ENCODE measurements at places on chromosomes 2 and 18.

DNA sequence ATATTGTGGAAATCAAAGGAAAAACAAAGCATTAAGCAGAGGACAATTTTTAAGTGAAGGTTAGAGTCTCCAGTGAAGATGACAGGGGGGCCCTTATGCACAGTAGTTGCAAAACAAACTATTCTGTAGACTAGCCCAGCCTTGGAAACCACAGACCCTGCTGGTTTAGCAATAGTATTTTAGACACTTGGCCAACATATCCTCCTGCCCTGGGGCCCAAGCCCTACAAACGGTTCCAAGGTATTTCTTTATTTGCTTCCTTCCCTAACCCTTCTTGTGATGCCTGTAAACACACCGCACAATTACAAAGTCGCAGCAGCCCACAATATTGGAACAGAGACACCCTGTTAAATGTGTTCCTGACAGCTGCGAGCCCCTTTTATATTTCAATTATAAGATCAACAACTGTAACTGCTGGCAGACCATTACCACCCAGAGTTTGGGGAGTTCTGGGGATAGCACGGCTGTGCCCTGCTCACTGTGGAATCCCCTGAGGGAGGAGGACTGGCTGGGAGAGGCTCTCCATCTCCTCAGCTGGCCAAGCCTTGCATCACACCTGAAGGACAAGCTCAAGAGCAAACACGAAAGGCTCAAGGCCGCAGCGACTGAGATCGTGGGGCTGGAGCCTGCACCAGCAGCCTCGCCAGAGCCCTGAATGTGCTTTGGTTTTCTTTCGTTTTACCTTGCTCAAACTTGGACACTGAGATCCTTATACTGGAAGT, 282.2 kb upstream of the ATP5MC3 start:
- DNase-seq: no peak

DNA sequence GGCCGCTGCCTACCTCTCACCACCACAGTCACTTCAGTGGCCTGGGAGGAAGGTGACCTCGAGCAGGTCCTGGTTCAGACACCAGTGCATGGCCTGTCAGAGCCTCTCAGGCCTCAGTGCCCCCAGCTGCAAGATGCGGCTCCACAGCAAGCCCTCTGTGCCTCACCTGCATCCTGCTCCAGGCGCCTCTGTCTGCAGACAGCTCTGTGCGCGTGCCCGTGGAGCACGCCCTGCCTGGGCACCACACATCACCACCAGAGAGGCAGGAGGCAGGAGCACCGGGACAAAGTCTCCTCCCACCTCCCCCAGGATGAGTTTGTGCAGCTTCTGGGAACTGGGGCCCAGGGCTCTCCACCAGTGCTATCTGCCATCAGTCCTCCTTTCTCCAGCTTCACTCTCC, 98.7 kb downstream of the TFCP2L1 start:
- DNase-seq: no peak

DNA sequence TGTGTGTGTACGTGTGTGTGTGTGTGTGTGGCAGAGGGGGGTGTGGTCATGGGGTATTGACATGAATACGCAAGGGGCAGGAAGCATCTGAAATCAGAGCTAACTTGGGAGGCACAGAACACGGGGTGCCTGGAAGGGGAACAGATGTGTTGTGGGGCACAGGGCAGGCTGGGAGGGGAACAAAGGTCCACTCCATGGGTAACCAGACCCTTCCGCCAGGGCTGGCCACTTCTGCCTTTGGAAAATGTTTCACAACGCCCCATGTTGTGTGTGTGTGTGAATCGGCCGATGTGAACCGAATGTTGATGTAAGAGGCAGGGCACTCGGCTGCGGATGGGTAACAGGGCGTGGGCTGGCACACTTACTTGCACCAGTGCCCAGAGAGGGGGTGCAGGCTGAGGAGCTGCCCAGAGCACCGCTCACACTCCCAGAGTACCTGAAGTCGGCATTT, at the start of gene SLC11A1:
Gene SLC11A1 (plus strand): TSS at position 358 of the 451 bp plus-strand sequence. CDS start 96 bp downstream, outside the sequence.
- DNase-seq: no peak

DNA sequence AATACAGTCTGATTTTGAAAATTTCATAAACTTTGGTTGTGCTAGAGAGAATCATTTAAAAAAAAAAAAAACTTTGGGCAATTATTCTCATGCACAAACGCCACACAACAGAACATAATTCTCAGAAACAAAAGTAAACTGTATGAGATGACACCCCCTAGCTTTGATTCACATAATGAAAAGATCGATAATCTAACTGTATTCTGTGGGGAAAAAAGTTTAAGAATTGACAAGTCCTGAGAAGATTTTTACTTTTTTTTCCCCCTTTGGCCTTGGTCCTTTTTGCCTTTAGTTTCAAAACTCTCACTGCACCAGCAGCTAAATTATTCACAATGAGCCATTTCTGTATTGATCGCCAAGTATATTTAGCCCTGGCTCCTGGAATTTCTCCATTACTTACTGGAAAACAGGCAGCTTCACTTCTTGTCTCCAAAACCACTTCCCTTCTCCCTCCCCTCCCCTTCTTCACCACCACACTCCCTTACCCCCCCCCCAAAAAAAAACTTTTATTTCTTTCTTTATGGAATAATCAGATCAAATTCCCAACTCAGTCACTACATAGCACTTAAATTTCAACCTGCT, 2.0 kb downstream of the IKZF2 start:
- no peak for DNase-seq

- no peak for DNase-seq
Observed at GRCh38 chr18:24841536-24841935, 381.1 kb downstream of the HRH4 start.

DNA sequence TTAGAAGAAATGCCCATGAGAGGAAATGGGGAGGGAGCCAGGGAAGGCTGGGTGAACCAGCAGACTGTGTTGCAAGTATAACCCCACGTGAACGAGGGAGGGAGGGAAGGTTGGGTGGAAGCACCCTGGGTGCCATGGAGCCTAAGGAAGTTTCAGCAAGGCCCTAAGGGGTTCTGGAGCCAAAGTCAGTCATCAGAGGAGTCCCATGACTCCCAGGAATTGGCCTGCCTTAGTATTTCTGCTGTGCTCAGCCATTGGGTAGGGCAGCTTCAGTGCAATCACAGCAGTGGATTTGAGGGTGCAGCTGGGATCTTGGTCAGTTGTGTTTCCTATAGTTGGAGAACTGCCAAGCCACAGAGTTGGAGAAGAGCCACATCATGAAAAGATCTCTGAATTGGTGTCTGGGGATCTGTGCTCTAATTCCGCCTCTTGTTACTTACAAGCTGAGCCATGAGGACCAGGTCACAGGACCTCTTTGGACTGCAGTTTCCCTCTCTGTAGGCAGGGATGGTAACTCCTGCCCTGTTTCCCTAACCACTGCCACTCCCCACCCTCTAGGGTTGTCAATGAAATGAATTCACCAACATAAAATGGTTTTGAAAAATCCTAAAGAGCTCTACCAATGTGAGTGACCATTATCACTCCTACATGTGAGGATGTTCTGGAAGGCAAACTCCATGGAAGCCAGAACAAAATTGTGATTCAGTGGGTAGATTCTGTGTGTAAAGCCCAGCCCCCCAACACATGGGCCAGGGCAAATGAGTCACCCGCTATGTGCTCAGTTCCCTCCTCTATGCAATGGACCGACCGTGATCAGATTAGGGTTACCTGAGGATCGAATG, 108.9 kb downstream of the CLIP4 start:
- no peak for DNase-seq

GRCh38 chr2:191158747-191159146, 8.0 kb upstream of the STAT4 start:
- DNase-seq: no peak

DNA sequence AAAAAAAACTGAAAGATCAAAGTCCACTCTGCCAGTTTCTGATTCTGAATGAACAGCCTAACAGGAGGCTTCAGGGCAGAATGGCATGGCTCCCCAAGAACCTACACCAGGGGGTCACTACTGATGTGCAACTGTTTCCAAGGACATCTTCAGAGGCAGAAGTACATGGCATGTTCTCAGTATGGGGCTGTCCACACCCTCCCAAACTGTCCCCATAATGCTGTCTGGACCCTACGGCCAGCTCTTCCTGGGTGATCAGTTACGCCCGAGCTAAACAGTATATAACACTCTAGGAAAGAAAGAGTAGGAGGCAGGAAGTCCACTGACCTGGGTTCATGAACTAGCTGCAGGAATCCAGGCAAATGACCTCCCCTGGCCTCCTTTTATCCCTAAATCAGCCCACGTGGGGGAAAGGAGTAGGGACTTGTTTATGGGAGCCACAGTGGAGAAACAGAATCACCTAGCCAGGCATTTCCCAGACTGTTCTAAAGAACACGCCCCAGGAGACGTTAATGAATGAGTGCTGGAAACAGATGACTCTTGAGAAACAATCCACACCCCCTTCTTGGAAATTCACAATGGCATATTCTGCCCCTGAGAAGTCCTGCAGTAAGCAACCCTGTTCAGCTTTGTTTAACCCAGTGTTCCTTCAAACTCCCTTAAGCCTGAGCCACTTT, 2.5 kb downstream of the TMBIM1 start:
- no peak for DNase-seq

- no peak for DNase-seq
Observed at GRCh38 chr2:24512831-24513230, 21.8 kb downstream of the NCOA1 start.

GRCh38 chr18:3451989-3452749, 2.2 kb downstream of the TGIF1 start:
- peak; percentile 51 for DNase-seq

GRCh38 chr2:150264442-150264841, 223.0 kb downstream of the RND3 start:
- DNase-seq: no peak

DNA sequence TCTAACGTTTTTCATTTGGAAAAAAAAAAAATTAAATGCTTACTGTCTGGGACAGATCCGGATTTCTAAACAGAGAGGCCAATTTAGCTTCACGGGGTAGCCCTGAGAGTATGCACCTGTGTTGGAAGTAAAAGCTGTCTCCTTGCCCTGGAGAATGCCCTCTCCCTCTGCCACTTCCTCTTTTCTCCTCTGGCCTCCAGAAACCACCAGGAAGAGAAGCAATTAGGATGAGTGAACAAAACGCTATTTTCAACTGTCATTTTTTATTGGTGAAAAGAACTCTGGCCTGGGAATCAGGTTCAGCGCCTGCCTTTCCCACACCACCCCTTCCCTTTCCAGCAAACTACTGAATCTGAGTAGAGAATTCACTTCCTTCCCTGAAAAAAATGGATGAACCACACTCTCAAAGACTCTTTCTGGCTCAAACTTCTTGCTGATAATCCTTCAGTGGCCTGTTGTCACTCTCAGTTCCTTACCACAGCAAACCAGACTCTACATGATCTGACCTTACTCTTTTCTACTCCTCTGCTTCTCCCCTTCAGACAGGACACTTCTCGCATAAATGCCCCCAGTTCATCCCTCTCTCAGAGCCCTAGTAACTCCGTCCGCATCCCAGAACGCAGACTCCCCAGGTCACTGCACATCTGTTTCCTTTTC, 29.8 kb downstream of the KLF7 start:
- DNase-seq: no peak

DNA sequence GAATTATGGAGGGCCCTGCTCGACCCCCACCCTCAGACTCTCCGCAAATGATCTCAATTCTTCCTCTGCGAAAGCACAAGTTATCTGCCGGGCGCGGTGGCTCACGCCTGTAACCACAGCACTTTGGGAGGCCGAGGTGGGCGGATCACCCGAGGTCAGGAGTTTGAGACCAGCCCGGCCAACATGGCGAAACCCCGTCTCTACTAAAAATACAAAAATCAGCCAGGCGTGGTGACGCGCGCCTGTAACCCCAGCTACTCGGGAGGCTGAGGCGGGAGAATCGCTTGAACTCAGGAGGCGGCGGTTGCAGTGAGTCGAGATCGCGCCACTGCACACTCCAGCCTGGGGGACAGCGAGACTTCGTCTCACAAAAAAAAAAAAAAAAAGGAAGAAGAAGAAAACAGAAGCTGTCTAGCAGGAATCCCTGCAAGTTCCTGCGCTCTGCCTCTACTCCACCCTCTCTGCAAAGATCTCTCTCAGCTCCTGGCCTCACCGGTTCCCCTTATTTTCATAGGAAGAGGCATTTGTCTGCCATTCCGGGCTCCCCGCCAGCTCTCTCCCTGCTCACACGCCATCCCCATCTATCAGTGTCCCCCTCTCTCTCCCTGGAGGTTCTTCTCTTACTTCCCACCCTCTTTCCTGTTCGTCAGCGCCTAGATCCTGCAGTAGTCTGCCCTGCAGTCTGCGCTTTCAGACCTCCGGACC, 13.5 kb upstream of the COLEC12 start:
- no peak for DNase-seq

DNA sequence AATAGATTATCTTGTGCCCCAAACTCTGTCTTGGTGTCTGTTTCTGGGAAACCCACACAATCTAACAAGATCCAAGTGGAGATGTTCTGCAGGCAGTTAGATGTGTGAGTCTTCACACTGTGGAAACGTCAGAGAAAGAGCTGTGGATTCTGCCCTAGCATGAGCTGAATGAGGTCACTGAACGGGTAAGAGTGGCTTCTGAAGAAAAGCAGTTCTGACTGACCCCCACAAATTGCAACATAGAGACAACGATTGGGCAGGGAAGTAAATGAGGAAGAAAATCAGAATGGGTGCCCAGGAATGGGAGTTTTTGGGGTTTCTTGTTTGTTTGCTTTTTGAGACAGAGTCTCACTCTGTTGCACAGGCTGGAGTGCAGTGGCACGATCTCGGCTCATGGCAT, 12.9 kb upstream of the RPL37A start:
- no peak for DNase-seq

GRCh38 chr2:135004005-135004746, 43.1 kb downstream of the MAP3K19 start:
- DNase-seq: peak; percentile 77

- DNase-seq: no peak
Observed at GRCh38 chr18:34760444-34760843, 50.3 kb downstream of the DTNA start.

- DNase-seq: peak; percentile 24
Observed at GRCh38 chr2:203656522-203657287, 49.7 kb upstream of the CD28 start.

DNA sequence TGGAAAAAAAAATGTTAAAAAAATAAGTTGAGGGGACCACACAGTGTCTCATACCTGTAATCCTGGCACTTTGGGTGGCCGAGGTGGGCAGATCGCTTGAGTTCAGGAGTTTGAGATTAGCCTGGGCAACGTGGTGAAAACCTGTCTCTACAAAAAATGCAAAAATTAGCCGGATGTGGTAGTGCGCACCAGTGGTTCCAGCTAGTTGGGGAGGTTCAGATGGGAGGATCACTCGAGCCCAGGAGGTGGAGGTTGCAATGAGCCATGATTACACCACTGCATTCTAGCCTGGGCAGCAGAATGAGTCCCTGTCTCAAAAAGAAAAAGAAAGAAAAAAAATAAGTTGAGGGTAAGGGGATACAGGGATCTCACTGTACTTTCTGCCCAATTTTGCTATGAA, 6.1 kb upstream of the KYNU start:
- no peak for DNase-seq

DNA sequence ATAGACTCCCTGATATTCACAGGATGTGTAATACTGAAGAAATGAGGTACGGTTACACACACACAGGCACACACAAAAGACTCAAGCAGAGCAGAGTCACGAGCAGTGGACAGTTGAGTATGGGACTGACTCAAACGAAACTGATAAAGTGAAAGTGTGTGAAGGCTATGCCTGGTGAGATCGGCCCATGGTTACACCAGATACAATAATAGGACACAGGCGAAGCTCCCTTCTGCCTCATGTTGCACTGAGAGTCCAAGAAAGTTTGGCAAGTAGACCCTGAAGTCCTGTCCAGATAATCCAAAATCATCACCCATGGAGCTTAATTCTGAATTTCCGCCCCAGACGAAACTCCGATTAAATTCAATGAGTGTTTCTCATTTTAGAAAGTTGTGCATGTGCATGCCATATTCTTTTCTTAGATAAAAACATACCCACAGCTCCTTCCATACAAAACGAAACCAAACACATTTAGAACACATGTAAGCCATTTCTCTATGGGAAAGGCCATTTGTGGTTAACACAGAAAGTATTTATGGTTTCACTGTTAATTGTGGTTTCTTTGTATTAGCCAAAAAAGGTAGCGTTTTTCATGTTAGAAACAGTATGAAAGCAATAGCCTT, 567.6 kb downstream of the PLCL1 start:
- DNase-seq: no peak
